ENCODE measurements at places on chromosomes 2 and 18.

DNA sequence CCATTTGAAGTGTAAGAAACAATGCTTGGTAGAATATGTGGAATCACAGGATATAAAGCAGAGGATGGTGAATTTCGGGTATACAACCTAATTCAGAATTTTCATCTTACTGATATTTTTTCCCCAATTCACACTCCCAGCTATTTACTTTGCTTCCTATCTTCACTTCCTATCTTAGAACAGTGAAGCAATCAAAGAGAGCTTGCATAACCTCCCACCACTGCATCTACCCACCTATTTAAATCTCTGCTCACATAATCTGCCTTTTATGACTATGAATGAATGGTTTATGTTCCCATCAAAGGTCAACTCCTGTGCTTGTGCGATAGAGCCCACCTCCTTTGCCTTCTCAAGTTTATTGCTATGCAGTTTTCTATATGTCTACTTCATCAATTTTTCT is 3.3 kb downstream of the RMDN2 start:
- no peak for DNase-seq

- no peak for DNase-seq
Measured at GRCh38 chr2:98524168-98524567, 79.5 kb downstream of the INPP4A start.

- DNase-seq: no peak
Measured at GRCh38 chr2:25936889-25937545, 45.3 kb downstream of the KIF3C start.

DNA sequence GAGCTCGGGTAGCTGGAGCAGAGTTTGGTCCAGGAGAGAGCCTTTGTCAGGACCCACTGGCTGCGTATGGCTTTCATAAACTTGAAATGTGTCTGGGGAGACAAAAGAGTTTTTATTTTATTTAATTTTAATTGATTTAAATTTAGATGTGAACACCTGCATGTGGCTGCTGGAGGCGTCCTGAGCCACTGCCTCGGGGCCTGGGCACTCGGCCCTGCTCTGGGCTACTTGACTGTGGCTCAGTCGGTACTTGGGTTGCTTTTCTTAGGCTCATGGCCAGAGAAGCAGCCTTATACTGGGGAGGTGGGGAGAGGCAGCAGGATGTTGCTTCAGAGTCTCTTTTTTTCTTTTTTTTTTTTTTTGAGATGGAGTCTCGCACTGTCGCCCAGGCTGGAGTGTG is 661.8 kb upstream of the HS6ST1 start:
- DNase-seq: no peak

DNA sequence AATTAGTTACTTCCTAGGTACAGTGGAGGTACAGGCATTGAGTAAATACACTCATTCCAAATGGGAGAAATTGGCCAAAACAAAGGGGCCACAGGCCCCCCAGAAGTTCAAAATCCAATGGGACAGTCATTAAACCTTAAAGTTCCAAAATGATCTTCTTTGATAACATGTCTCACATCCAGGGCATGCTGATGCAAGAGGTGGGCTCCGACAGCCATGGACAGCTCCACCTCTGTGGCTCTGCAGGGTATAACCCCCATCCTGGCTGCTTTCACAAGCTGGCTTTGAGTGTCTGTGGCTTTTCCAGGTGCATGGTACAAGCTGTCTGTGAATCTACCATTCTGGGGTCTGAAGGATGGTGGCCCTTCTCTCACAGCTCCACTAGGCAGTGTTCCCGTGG is 488.7 kb downstream of the DCDC2C start:
- DNase-seq: no peak

DNA sequence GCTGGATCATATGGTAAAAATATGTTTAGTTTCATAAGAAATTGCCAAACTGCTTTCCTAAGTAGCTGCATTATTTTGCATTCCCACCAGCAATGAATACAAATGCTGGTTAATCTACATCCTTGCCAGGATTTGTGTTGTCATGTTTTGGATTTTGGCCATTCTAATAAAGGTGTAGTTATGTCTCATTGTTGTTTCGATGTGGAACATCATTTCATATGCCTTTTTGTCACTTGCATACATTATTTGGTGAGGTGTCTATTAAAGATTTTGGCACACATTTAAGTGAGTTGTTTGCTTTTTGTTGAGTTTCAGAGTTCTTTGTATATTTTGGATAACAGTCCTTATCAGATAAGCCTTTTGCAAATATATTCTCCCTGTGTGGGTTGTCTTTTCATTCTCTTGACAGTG is 299.2 kb upstream of the TFPI start:
- DNase-seq: no peak

DNA sequence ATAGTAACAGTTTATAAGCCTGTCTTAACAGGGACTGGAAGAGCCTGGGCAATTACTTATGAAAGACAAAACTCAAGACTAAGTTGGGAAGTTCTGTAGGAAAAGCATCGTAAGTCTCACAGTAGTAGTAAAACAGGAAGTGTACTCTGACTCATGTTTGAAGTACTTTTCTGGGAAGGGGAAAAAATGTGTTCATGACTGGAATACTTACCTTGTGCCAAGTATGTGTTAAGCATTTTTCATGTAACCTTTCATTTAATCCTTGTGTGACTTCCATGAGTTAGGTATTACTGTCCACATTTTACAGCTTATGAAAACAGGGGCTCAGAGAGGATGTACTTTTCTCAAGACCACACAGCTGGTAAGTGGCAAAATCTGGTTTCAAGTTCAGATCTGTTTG is 13.7 kb upstream of the SKOR2 start:
- DNase-seq: no peak

GRCh38 chr2:191580581-191580980 is 97.4 kb upstream of the NABP1 start:
- no peak for DNase-seq

- DNase-seq: no peak
Measured at GRCh38 chr2:189012351-189012750, 38.2 kb downstream of the COL3A1 start.

DNA sequence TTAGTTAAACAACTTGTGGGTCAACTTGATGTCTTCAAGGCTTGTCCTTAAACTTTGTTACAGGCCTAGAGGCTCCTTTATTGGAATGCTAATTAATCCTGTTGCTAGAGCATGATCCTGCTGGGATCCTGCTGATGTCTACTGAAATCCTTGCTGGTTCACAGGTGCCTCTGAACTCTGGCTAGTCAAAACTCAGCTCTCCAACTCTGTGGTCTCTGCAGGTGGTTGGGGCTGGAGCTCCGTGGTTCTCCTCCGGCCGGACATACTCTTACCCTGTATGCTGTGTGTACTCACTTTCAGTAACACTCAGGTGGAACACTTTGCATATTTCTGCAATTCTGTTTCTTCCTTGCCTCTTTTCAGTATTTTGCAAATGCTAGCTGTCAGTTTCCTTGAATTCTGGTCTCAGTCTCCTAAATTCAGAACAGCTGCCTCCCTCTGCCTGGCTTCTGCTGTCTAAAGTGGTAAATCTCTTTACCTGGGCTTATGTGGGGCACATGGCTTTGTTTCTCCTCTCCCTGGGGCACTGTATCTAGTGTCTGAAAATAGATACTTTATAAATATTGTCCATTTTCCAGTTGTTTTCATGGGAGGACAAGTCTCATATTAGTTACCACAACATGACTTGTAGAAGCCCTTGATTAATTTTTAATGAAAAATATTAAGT is 113.0 kb downstream of the ATP9B start:
- DNase-seq: no peak

GRCh38 chr2:239223310-239224198 is 177.3 kb downstream of the HDAC4 start:
- no peak for DNase-seq

DNA sequence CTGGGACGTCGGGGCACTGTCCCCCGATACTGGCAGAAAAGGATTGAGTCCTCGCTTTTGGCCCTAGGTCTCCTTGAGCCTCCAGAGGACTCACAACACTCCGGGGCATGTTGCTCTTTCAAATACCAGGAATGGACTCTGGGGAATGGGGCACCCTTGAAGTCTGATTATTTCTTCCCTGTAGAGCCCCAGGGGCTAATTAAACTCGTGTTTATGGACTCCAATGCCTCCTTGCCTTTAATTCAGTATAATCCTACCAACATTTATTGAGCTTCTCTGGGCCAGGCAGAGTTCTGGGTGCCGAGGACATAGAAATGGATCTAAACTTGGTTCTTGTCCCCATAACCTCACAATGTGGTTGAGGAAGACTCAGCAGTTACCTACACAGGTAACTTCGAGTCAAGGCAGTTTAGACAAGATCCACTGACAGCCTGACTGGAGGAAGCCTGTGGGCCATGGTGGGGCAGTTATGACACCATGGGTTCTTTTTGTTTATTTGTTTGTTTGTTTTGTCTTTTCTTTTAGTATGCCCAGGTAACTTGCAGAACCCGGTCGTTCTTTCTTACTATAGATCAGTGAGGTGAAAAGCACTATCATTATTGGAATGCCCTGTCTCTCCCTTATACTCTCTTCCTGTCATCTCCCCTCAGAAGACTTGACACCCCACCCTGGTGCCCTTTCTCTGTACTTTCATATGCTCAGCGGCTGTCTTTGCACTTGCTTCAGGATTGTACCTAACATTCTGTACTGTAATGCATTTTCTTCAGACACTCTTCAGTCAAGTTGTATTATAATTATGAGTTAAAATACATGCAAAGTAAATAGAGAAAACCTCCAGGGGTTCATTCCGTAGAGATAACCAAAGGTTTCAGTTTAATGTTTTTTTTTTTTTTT is 3.2 kb downstream of the CFLAR start:
- no peak for DNase-seq

DNA sequence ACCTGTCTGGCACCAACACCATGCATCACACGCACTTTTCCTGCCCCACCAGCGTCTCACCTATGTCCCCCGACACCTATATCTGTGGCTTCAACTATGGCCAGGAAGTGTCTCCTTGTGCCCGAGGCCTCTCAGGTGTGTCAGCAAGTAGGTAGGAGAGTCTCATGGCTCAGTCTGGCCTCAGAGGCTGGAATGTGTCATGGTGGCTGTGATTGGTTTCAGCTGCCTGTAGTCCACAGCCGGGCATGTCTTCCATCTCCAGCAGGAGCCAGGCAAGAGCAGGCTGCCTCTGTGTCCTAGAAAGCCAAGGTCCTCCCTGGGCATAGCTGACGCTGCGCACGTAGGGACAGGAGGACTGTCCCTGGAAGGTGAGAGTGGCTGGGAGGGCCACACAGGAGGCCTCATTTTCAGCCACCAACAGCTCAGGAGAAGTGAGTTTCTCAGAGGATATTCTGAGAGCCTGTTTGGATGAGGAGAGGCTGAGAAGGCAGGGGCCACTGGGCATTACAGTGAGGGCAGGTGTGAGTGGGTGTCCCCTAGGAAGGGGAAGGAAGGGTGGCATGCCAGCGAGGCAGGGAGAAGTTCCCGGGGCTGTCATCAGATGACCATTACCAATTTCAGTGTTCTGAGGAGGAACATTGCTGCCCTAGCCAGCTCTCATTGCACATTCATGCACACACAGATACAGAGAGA is 47.2 kb downstream of the SDC1 start:
- DNase-seq: no peak

- DNase-seq: no peak
Measured at GRCh38 chr2:168243061-168243460, 4.3 kb downstream of the STK39 start.

DNA sequence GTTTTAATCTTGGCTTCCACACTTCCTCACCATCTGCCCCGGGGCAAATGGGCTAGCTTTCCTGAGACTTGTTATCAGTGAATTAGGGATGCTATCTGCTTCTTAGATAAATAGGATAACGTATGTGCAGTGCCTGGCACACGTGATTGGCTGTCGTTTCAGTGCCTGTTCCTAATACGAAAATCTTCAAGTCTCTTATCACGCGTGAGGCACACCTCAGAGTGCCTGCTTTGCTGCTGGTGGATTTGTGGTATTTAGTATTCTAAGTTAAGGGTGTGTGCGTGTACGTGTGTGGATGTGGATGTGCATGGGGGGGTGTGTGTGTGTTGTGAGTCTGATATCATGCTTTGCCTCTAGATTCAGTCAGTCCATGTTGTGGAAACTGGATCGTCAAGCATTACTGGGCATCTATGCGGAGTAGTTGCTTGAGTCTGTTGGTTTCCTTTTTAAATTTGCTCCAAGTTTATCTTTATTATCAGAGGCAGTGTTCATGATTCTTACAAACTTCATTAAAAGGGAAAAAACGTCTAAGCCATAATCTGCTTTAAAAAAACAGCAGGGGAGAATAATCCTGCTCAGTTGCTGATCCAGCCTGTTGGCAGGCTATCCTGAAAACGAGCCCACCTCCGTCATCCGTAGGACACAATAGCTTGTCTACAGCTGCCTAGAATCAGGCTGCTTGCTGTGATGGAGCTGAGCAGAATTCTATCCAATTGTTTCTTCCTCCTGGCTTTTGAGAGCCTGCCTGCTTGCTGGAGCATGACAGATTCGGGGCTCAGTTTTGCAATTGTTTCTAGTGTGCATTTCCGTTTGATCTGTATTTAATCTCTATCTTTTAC is 6.6 kb downstream of the SH3RF3 start:
- DNase-seq: no peak

- DNase-seq: no peak
Measured at GRCh38 chr18:6610466-6610865, 119.0 kb upstream of the ARHGAP28 start.

GRCh38 chr2:199624958-199625357 is 167.2 kb upstream of the SATB2 start:
- no peak for DNase-seq

GRCh38 chr2:199303728-199304177 is 154.0 kb downstream of the SATB2 start:
- no peak for DNase-seq

GRCh38 chr2:136212426-136213378 is 94.8 kb upstream of the CXCR4 start:
- no peak for DNase-seq

DNA sequence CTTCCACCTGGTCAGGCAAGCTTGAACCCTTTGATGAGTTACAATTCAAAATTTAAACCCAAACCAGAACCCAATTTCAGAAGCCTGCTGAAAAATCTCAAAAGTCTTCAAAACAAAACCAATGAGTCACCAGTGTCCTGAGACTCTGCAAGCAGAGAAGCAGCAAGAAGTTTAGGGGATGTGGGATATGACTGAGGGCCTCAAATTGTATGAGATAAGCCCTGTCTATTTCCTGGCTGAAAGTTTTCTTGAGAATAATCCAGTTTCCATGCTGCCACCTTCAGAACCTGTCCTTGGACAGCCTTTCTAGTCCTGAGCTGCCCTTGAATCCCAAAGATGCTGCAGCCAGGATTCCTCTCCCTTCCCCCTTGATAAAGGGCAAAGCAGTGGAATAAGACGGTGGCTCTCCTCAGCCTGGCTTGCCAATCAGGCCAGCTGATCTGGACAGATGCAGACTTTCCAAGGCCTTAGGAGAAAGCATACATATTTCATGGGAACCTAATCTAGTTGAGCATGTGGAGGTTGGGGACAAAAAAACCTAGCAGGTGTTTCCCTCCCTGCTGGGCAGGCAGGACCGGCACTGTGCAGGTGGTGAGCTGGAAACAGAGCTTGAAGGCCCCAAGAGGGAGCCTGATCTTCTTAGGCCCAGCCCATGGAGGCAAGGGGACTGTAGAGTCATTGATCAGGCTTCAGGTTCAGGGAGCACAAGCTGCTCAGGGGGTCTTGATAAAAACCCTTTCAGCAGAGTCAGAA is 278.0 kb upstream of the MGAT5 start:
- DNase-seq: no peak
